T follicular helper cell (primary cell): ENCODE measurements at places on chromosomes 13 and 19.

DNA sequence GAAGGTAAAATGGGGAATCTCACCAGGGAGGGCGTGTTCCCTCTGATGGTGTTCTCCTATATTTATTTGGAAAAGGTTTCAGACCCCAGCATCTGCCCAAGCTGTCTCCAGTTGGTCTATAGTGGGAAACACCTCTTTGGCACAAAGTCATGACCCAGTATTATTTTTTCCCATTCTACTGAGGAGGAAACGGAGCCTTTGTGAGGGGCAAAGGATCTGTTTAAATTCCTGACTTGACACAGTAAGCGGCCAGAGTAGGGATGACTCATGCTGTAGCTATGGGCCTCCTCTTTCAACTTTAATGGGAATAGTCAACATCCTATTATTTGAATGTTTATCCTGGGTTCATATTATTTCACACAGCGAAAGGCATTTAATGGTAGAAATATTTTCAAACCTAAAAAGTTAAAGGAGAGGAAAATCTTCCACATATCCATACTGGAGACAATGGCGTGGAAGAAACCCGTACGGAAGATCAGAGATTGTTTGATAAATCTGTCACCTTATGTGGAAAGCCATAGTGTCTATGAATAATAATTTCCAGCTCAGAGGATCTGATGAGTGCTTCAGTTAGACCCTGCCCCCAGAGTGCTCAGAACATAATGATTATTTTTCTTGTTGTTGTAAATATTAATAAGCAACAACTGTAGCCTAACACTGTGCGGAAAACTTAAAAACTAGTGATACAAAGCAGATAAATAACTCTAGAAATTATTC, 126.0 kb downstream of the FOXO1 start:
- DNase-seq: no peak

GRCh38 chr13:23180711-23181110, at the start of gene SGCG:
Gene SGCG, plus strand, starts transcription at chr13:23180979. Its CDS starts 22,716 bp downstream, at chr13:23203695.
- no peak for DNase-seq

- peak; percentile 31 for DNase-seq
These were observed 5.6 kb upstream of the SYDE1 start for GRCh38 chr19:15101479-15102082.

GRCh38 chr13:101915755-101916107, 463.3 kb downstream of the ITGBL1 start:
- DNase-seq: no peak

DNA sequence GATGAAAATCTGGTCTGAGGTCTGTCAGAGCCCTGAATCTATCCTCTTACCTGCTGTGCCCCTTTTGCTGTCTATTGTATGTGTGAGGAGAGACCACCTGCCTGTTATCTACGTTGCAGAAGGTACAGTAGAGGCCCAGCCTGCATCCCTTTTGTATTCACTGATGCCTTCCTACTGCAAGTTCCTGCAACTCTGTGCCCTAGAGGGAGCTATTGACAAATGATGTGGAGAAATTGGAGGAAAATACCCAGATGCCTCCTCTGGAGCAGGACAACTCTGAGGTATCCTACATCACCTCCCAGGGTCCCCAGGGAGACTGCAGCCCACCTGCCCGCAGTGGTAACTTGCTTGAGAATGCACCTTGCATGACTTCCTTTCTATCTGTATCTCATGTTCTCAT, 33.7 kb downstream of the SIAH3 start:
- no peak for DNase-seq

DNA sequence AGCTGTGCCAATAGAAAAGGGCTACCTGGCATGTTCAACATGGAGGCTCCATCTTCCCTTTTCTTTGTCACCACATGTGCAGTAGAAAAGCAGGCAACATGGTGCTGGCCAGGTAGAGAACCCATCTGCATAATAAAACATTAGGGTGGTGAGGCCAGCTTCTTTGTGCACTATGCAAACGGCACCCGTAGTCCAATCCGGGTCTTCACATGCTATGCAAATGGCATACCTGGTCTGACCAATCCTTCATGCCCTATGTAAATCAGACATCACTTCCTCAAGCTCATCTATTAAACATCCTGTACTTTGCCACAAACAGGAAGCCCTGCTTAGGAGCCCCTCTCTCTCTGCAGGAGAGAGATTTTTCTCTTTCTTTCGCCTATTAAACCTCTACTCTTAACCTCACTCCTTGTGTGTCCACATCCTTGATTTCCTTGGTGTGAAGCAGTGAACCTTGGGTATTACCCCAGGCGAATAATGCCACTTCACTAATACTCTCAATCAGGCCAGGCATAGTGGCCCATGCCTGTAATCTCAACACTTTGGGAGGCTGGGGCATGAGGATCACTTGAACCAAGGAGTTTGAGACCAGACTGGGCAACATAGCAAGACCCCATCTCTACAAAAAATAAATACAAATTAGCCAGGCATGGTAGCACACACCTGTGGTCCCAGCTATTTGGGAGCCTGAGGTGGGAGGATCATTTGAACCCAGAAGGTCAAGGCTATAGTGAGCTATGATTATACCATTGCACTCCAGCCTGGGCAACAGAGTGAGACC, 111.3 kb upstream of the MRI1 start:
- no peak for DNase-seq

DNA sequence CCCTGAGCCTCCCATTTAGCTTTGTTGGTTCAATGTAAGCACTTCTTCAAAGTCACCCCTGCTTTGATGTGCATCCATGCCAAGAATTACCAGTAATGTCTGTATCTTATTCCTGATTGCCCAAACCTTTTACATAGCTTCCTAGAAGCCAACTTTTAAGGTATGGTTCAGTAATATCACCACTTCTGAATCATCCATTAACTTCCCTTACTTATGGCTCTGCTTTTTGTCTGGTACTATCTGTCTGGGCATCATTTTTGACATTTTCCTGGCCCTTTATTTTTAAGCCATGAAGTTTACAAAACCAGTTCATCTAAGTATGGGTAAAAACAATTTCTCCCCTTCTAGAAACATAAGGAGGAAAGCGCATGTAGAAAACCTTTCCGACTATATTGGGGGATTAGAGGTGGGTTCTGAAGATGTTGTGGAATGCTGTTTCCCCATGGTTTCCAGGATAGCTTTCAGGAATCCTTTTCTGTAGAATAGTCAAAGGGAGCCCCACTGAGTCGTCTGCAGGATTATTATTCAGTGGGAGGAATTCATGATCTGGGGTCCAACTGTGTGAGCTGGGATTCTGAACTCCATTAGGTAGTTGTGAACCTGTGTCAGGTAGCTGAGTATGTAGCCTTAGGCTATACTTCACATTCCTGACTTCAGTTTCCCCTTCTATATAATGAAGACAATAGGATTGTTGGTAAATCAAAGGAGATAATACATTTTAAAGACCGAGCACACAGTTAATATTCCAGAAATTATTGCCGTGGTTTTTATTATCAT, 163.8 kb downstream of the SUCLA2 start:
- no peak for DNase-seq

DNA sequence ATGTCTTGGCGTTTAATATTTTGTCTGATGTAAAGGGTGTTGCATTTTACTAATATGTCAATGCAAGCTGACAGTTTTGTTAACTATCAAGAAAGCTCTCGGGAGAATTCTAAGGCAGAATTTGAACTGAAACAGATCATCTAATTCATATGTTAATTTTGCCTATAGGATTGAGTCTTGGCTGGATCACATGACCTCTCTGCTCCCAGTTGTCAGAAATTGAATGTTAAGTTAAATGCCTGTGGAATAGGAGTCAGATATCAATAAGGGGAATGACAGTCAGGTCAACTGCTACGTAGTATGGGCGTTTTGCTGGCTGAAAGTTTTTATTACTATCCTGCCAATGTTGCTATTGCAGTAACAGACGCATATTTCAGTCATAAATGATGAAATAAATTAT, 358.5 kb downstream of the MYO16 start:
- DNase-seq: no peak

DNA sequence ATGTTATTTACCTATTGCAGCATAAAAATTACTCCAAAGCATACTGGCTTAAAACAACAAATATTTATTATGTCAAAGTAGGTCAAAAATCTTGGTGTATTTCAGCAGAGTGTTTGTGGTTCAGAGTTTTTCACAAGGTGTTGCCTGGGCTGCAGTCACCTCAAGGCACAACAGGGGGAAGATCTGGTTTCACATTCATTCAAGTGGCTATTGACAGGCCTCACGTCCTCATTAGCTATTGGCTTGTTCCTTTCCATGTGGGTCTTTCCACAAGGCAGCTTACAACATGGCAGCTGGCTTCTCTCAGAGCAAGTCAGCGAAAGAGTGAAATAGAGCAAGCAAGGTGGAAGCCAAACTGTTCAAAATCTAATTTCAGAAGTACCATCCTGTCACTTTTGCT, 602.9 kb downstream of the OLFM4 start:
- no peak for DNase-seq

DNA sequence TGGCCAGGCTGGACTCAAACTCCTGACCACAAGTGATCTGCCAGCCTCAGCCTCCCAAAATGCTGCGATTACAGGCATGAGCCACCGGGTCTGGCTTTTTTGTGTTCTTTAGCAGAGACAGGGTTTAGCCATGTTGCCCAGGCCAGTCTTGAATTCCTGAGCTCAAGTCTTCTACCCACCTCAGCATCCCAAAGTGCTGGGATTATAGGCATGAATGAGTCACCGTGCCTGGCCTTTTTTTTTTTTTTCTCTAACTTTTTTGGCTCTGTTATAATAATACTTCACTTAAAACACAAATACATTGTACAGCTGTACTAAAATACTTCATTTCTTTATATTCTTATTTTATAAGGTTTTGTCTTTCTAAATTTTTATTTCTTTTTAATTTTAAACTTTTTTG, 599.5 kb upstream of the PCDH9 start:
- DNase-seq: no peak

- no peak for DNase-seq
These were observed 1.9 kb downstream of the IFNL1 start for GRCh38 chr19:39297931-39298634.

DNA sequence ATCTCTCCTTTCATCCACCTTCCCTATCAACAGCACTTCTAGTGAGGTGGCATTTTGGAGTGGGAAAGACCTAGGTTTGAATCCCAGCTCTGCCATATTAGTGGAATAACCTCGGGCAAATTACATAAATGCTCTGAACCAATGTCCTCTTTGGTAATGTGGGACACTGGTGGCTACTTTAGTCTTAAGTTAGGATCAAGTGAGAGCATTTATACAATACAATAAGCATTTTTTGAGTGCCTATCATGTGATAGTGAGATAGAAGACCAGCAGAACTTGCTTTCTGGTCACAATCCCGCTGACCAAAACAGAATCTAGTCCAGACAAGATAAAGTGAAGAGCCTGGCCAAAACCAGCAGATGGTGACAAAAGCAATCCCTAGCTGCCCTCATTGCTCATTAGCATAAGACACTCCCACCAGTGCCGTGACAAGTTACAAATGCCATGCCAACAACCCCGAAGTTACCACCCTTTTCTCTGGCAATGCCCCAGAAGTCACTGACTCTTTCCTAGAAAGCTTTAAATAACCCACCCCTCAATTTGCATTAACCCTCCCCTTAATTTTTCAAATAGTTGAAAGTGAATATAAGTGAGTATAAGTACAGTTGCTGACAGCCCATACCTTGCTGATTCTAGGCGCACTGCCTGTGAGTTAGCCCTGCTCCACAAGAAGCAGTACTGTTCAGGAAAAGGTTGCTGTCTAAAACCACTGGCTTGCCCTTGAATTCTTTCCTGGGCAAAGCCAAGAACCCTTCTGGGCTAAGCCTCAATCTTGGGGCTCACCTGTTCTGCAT, 28.9 kb upstream of the KPNA3 start:
- DNase-seq: no peak

GRCh38 chr19:3656073-3656746, 29.6 kb upstream of the CACTIN start:
- DNase-seq: no peak

GRCh38 chr19:29662604-29663404, 2.5 kb upstream of the PLEKHF1 start:
- no peak for DNase-seq

DNA sequence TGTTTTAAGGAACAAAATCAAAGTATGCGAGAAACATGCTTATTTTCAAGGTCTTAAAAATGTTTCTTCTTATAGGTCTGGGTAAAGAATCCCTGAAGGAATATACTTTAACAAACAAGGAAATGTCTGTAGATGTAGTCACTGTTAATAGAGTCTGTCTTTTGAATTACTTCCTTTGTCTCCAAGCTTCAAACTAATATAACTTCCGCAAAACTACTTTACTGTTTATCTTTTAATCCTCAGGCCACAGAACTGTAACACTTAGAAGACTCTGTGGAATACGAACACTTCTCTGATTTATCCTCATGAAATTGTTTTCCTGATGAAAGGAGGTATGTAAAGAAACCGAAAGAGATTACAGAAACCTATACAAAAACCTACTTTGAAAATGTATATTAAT, 316.0 kb downstream of the PCDH9 start:
- DNase-seq: no peak

DNA sequence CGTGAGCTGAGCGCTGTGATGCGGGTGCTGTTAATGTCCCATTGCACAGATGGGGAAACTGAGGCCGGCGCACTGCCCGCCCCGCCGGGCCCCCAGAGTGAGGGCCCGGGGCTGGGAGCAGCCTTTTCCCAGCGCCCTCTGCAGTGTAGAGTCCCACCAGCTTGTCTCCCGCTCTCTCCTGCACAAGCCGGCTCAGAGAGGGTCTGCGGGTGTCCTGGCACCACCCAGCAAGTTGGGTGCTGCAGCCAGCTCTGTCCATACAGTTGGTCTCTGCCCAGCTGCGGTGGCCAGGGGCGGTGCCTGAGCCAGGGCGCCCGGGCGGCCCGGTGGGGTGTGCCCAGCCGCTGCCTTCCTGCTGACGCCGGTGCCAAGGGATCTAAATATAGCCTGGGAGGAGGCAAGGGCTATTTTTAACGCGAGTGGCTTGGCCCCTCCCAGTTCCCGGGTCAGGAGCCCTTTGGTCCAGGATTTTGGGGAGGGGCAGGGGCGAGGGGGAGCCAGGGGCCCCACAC, 19.3 kb downstream of the GADD45B start:
- DNase-seq: no peak

GRCh38 chr19:40632311-40633036, 31.3 kb downstream of the LTBP4 start:
- DNase-seq: no peak

- DNase-seq: no peak
These were observed 42.1 kb upstream of the TPM4 start for GRCh38 chr19:16034180-16034579.

- no peak for DNase-seq
These were observed 29.4 kb downstream of the DNM2 start for GRCh38 chr19:10747271-10747670.

DNA sequence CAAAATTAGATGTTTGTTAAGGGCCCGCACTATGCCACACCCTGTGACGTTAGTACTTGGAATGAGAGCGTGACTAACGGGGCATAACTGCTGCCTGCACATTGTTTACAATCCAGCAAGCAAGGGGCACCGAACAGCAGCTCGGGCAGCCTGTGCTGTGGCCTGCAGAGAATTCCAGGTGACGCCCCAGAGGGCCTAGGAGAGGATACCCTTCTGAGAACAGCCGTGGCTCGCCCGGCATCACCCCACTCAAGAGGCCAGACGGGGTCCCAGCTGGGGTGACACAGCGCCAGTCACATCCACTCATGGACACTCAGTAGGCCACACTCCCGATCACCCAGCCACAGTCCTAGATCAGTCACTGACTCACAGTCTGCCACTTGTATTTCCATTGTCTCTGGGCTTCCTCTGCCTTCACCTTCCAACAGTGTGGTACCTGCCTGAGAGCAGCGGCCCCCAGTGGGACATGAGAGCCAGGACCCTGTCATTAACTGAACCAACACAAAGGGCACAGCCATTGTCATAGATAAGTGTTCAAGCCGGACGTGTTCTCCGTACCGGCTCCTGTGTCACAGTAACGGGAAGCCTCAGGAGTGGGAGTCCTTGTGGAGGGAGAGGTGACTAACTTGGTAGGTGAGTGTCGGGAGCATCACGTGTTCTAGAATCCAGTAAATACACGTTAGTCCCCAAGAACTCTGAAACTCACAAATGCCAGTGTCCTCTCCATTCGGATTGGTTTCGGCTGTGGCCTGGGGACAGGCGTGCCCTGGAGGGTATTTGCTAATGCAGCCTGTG, 7.5 kb downstream of the ZNF331 start:
- no peak for DNase-seq
